ENCODE measurements at places on chromosomes 6 and 20.

DNA sequence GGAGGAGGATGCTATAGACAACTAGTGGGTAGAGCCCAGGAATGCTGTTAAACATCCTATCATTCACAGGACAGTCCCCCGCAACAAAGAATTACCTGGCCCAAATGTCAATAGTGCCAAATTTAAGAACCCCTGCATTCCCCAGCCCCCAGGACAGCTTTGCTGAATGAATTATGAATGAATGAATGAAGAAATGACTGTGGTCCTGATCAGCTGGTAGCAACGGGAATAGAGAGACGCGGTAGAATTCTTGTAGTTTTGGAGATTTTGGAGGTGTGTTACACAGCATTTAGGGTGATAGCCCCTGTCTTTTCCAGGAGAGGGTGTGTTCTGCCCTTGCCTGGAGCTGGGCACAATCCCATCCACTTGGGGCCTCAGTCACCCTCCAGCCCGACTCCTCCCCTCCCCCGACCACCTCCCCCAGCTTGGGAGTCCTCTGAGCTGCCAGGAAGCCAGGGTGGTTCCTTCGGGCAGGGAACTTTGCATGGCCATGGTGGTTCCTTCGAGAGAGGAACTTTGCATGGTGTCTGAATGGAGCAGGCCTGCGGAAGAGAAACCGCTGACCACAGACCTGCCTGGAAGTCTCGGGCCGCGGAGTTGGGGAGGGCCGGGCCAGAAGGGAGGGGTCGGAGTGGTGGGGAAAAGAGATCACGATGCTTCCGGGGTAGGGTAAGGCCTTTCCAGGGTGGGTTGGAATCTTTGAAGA is 1.0 kb upstream of the HCK start:
- no peak for DNase-seq

- DNase-seq, result no peak
These were observed 8.7 kb downstream of the ZNF335 start for GRCh38 chr20:45963059-45964005.

DNA sequence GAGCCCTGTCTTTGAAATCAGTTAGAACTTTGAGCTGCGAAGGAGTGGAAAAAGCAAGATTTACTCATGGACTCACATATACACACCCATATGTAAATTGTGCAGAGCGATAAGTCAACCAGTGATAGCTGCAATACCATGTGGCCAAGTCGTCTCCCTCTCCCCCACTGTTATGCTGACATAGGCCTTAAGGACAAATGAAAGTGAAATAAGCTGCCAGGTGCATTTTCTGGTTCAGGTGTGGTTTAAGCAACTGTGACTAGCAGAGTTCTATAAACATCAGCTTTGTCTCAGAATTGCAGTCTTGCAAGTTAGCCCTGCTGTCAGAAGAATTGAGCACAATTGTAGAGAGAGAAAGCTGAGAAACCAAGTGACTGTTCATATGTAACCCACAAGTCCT is 9.6 kb downstream of the FAM83B start:
- no peak for DNase-seq

- no peak for DNase-seq
These were observed 44.1 kb upstream of the ID1 start for GRCh38 chr20:31560746-31561598.

- DNase-seq, result no peak
These were observed 26.8 kb downstream of the CBLN4 start for GRCh38 chr20:55978550-55978949.

DNA sequence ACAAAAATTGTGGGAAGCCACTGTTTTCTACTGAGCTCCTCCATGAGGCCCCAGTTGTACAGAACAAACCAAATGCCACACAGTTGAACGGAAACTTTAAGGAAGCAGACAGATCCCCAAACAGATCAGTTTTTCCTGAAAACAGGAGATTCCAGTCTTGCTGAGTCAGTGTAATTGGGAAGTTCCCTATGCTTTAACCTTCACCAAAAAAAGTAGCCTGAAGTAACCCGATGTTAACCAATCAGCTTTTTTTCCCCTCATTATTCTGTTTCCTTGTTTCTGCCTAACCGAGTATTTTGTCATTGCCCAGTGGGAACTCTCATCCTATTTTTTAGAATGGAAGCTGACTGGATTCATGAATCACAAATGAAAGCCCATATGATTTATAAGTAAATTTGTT is 36.7 kb downstream of the MARCKS start:
- no peak for DNase-seq

GRCh38 chr6:111411046-111411445 is 72.0 kb downstream of the REV3L start:
- no peak for DNase-seq

DNA sequence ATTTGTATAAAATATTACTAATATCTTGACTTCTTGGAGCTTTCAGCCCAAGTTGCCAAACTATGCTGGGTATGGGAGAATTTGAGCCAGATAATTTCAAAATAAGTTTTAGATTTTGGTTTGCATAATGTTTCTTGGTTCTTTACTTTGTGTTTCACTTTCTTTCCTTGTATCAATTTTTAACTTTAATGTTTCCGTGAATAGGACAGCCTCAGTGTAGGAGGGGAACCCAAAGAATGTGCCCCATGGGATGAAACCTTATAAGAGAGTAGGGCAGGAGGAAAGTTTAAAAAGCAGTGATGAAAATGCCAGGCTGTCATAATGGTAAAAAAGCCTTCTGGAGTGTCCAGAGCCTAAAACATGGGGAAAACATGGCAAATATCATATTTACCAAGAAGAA is 252.4 kb upstream of the IRAK1BP1 start:
- DNase-seq, result no peak

DNA sequence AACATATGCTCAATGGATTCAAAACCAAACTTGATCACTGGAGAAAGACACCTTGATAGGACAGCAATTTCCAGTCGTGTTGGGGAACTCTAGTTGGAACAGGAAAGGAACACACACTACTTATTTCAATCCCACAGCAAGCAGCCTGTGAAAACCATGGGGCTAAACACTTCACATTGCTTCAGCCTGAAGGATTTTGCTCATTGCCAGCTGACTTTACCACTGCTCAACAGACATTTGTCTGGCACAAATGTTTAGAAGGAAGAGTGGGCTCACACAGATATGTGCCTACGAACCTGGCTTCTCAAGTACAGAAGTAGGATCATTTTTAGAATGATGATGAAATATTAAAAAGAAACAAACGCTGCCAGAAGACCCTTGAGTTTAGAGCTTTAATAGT is 598.1 kb downstream of the PHF3 start:
- DNase-seq, result no peak

GRCh38 chr20:17684077-17684888 is 2.2 kb upstream of the RRBP1 start:
- no peak for DNase-seq

- no peak for DNase-seq
These were observed 253.2 kb downstream of the DLL1 start for GRCh38 chr6:170037541-170038250.

DNA sequence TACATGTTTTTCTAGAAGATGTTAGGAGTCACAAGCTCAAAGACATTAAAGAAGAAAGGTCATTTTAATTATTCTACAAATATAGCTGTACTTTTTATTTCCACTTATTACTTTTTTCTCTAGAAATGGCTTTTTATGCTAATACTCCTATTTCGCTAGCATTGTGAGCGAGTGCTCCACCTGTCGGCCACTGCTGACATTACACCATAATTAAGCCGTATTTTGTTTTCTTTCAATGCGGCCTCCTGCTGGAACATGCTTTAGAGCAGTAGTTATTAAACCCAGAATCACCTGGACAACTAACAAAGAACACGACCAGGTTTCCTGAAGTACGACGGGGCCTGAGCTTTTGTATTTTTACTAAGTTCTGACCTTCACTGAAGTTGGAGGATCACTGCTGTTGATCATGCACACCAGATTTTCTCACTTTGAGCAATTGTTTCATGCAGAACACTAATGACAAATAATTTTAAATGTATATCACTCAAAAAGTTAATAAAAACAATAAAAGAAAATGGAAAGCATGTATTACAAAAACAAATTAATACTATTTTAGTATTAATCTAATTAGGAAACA is 74.1 kb upstream of the PAK5 start:
- no peak for DNase-seq

DNA sequence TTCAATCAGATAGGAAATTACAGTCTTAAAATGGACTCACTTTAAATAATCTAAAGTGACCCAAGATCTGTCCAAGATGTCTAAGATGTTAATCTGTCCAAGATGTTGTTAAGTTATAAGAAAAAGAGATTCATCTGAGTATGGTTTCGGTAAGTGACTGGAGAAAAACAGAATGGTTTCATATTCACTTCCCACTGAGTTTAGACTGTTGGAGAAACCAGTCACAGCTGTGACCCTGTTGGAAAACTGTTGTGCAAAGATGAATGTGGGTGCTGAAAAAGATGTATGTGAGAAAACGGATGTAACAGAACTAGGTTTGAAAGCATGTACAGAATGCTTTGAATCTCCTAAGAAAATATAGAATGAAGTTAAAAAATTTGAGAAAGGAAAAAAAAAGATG is 325.9 kb downstream of the COL12A1 start:
- DNase-seq, result no peak

DNA sequence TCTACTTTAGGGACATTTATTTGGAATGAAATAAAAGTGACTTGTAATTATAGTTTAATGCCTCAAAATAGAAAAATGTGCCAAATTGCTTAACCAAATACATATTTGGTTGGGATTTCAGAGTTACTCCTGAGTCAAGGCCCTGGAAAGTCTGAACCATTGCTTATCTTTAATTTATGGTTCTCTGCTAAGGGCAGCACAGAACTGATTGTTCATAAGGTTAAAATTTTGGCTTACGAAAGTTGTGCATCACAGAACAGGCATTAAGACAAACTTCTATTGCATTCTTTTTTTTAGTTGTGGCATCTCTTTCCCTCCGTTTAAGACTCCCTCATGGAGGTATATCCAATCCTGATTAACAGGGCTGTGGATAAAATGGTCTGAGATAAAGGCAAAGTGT is 92.2 kb upstream of the TENT5A start:
- DNase-seq, result no peak

DNA sequence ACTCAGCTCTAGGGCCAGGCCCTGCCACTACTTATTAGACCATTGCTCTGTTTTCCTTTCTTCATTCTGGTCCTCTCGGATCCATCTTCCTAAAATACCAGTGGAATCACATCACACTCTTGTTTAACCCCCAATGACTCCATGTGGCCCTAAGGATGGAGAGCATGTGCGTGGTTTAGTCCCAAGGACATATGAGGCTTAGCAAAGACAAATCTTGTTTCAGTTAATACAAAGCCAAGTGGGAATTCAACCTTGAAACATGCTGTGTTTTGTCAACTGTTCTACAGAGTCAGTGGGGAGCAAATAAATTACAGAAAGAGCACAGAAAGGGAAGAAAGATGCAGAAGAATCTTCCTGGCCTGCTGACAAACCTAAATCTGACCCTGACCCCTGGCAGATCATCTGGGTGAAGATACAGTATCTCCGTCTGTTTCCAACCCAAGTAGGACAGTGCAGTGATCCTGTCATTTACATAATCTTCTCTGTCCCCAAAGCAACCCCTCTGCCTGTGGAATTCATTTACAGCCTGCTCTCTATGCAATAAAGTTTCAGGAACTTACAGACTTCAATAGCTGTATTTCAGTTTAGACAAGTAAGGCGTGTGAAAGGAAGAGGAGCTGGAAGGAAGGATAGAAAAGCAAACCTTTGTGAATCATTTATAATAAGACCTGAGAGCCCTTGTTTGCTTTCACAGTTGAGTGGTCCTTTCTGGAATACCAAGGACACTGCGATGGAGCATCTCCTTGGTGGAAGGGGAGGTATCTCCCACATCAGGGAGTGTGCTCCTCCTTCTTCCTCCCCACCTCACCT is 144.0 kb downstream of the THBS2 start:
- DNase-seq, result no peak

DNA sequence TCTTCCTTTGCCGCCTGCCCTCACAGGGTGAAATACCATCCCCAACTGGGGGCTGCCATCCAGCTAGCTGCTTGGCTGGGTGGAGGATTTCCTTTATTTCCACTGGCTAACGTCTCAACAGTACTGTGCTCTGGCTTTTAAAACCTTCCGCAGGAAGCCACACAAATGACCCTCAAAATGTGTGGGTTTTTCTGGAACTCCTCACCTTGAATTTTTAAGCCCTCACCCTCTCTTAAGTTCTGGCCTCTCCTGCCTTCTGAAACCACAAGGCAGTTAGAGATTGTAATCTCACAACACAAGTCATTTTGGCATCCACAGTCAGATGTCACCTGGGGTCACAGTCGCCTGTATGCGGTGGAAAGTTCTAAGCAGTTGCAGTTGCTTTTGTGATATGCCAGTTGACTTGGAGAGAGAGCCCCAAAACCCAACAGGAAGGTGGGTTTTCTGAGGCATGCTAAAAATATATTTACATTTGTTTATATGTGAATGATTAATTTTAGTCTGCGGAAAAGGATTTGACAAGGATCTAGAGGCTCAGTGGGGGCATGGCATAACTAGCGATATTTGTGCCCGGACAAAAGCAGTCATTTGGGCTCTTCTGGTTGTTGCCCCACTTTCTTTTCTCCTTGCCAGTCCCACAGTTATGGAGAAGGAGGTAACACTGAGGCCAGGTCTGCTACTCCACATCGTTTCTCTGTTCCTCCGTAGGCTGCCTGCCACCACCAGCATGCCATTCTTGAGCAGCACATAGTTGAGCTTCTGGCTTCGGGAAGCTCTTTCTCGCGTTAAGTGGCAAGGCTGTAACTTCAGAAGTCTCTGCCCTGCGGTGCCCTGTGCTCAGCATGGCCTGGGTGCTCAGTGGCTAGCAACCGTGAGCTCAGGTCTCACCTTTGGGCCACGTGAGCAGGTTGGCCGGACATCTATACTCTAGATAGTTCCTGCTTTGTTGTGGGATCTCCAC is 335.3 kb downstream of the CD83 start:
- no peak for DNase-seq

GRCh38 chr6:134035823-134036296 is 16.6 kb downstream of the SLC2A12 start:
- no peak for DNase-seq

DNA sequence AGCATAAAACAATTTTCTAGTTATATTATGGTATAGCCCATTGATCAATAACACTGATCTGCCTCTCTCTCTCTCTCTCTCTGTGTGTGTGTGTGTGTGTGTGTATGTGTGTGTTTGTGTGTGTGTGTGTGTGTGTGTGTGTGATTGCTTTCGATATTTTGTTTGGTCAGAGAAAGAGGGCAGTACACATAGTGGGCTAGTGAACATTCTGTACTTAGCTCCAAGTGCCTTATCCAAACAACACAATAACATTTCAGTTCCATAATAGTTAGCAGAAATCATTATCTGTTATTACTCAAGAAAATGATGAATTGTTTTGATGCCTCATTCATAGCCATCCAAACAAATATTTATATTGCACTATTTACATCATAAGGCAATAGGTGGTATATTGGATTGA is 979.1 kb upstream of the CITED2 start:
- no peak for DNase-seq

All from 8988T (cell line).